Right lung (tissue), 10 donors: ENCODE measurements at places on chromosomes 5 and 9. TPM values are rescaled to one million over a fixed set of nuclear protein-coding genes. Genes with fewer than 3 reads are reported as not detected.

ZNF354B gene
- polyA plus RNA-seq, result 35.1 TPM

- no peak for DNase-seq
Observed at GRCh38 chr5:150329038-150329437, 26.3 kb upstream of the ARSI start.

DNA sequence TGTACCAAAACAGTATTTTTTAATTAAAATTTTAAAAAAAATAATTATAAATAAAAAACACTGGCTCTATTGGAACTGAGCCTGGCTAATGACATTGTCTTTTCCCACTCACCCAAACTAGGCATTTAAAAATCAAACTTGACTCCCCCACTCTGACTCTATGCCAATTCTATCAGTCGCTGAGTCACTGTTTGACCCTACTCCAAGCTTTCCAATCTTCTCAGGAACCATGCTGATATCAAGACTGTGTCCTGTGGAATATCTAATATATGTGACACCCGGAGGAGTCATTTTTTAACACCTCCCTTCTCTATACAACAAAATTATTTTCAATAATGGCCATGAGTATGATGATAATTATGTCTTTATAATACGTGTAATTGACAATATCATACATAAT lies 171.6 kb upstream of the RASEF start:
- no peak for DNase-seq

- DNase-seq, result no peak
Observed at GRCh38 chr5:42875785-42876374, 64.2 kb upstream of the SELENOP start.

DNA sequence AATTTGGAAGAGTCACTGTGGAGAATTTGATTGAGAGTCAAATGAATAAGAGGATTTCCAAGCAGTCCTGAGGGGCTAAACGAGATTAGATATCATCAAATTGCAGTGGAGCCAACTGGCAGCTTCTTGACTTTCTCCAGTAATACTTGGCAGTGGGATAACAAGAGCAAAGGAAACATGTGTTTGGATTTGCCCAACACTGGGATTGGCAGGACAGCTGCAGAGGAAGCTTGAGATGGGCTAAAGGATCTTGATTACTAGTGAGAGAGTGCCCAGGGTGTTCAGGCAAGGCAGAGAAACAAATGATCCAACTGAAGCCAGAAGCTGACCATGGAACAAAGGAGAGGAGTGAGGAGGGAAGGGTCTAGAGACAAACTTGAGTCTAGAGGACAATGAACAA lies 356.0 kb upstream of the ISL1 start:
- no peak for DNase-seq

GRCh38 chr9:3783156-3783555 lies 257.4 kb upstream of the RFX3 start:
- no peak for DNase-seq

DNA sequence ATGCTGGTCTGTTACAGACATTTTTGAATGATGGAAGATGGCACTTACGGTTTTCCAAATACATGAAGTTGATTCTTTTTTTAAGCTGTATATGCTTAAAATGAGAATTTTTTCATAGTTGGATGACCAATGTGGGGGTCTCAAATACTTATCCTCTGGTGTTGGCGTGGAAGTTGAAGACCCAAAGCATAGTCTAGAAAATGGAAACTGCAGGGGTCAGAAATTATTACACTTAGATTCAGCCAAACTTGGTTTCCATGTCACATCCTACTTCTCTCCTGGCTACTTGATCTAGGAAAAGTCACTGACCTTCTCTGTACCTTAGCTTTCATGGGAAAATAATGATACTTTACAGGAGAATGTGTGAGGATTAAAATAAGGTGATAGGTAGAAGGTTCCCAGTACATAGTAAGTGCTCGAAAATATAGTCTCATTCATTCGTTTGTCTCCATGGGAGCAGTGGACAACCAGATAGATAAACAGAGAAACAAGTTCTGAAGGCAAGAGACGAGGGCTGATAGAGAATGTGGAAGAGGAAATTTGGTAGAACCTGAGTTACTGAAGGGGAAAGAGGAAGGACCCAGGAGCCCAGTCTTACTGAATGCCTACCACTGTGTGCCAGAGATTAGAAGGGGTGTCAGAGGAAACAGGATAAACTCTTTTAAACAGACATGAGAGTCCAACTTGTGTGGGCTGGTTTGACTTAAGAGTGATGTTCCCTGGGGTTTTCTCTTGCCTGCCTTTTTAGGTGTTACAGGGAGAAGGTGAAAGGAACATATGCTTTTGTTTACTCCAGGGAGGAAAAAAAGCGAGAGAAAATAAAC lies 560.3 kb upstream of the KLF4 start:
- DNase-seq, result no peak

GRCh38 chr5:406041-406440 lies 36.9 kb upstream of the EXOC3 start:
- DNase-seq, result no peak

- no peak for DNase-seq
Observed at GRCh38 chr5:176481711-176482110, 33.5 kb downstream of the FAF2 start.
